Dermis microvascular lymphatic vessel endothelial cell (primary cell): ENCODE measurements at places on chromosomes 5 and 9.
A peak's percentile ranks its signal among the peaks of the same experiment; 100 is the strongest.

- no peak for DNase-seq
These were observed 24.1 kb upstream of the CDH6 start for GRCh38 chr5:31169379-31169778.

DNA sequence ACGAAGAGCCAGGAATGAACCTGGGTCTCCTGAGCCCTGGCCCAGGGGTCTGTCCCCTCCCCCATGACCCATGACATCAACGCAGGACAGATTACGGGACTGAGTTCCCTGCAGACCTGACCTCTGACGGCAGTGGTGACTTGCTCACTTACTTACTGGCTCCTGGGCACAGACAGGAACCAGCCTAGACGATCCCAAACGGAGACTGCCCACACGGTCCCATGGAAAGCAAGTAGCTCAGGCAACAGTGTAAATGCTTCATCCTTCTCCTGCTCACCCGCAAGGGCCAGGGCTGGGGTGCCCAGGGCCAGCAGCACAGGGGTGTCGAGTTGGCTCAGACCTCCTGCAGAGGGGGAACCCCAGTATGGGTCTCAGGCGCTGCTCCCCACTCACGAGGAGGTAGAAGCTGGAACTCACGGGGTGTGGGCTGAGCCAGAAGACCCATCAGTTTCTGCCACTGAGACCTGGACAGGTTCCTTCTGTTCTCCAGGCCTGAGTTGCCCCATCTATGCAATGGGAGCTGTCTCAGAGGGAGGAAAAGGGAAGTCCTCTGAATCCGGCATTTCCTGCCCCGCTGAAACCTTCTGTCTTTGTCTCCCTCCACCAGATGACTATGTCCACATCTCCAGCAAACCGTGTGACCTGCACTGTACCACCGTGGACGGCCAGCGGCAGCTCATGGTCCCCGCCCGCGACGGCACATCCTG is 5.6 kb downstream of the ADAMTSL2 start:
- no peak for DNase-seq

DNA sequence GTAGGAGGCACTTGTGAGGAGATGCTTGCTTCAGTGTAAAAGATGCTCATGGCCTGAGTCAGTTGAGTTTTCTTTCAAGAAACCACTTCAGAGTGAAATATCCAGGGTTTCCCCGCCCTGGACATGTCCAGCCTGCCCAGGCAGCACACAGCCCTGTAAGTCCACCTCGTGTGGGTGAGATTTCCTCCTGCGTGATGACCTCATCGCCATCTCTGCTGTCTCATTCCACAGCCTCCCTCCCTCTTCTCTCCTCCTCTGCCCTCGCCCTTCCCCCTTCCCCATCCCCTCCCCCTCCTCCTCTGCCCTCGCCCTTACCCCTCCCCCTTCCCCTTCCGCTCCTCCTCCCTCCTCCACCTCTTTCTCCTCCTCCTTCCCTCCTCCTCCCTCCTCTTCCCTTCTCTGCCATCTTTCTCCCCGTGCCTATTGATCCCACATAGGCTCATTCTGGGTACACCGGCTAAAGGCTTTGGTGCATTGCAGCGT is 34.0 kb upstream of the NCS1 start:
- no peak for DNase-seq

DNA sequence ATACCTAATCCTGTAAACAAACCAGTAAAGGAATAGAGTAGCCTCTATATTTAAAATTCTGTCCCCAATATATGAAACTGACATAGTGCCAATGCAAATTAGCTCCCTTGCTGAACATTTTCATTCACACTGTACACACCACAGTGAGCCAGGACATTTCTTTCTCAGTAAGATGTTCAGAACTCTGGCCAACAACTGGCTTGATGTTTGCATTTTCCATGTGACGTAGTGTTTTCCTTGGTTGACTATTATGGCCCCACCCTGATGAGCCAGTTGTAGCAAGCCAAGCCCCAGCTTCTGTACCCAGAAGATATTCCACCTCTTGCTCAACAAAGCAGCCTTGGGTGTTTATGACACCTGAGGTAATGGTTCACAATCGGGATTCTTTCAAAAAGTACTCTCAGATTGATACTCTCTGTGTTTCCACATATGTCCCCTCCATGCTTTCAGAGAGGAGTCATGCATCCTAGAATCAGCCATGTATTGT is 17.7 kb upstream of the ANXA1 start:
- peak; percentile 56 for DNase-seq

- no peak for DNase-seq
These were observed 82.7 kb upstream of the TAF11L2 start for GRCh38 chr5:17415321-17415758.

DNA sequence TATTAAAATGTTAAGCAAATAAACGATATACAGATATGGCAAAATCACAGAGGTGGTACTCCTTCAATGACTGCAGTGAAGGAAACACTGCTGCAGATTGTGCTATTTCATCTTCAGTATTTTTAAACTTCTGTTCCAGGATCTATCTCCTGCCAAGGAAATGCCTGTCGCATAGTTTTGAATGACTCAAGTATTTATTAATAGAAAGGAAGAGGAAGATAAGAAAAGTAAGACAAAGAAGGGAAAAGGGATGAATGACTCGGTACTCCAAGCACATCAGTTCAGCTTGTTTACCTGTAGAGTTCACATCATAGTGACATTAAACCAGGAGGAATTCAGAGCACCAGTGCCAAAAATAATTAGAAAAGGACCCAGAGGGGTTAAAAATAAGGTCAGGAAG is 5.1 kb upstream of the GPX8 start:
- DNase-seq = peak; percentile 89

- DNase-seq = no peak
These were observed 30.7 kb downstream of the TCF7 start for GRCh38 chr5:134145041-134145757.

DNA sequence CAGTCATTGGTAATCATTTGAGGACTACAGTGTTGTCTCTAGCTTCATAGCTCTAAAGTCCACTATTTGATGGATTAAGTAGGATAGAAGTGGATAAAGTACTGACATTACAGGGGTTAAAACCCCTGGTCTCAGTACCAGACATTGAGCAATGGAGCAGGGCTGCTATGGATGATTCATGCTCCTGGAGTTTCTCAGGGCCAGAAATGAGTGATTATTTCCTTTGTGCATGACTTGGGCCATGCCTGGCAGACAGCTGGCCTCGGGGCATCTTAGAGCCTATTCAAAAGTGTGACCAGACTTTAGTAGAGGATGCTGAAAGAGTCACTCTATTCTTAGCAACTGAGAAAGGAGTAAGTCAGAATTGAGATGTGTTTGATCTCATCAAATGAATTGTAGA is 350.7 kb upstream of the TLE4 start:
- peak; percentile 1 for DNase-seq

- DNase-seq = no peak
These were observed 130.1 kb downstream of the RPS23 start for GRCh38 chr5:82147860-82148573.
